ENCODE measurements at places on chromosomes 5 and 9. TPM values are rescaled to one million over a fixed set of nuclear protein-coding genes. Genes with fewer than 3 reads are reported as not detected.

DNA sequence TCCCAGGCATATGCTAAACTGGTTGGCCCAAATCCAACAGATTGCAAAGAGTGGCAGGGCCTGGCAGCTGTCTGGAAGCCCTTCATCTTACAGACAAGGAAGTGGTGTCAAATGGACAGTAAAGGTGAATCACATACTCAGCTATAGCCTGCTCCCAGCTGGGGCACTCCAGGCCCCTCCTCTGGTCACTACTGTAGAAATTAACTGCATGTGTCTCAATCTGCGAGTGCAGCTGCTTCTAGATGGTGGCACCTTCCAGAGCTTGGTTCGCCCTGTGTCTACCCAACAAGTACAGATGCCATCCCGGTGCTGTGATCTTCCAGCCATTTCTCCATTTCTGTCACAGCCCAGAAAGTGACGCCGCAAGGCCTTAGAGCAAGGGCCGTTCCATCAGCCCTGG lies 50.2 kb downstream of the OTULIN start:
- no peak for DNase-seq

The ARID3C gene
- not detected for polyA plus RNA-seq

DNA sequence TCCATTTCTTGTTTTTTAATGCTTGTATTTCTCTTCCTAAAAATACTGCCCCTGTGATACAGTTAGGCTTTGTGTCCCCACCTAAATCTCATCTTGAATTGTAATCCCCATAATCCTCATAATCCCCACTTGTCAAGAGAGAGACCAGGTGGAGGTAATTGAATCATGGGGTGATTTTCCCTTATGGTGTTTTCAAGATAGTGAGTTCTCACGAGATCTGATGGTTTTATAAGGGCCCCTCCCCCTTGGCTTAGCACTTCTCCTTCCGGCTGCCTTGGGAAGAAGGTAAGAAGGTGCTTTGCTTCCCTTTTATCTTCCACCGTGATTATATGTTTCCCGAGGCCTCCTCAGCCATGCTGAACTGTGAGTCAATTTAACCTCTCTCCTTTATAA lies 227.4 kb downstream of the MAN2A1 start:
- DNase-seq: no peak

DNA sequence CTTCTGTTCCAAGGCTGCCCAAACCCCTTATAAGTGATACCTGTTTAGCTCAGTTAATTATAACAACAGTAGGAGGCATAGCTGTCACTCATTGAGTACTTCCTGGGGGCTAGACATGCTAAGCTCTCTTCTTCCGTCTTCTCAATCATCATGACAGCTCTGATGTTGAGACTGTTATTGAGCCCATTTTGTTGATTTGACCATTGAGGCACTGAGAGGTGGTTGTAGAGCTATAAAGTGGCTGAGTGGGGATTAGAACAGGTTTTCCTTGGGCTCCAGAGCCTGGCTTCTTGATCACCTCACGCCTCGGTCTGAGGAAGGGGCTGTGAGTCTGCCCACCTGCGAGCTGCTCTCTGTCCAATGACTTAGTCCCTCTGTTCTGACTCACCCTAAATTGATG lies 26.0 kb upstream of the RPL26L1 start:
- DNase-seq: no peak

DNA sequence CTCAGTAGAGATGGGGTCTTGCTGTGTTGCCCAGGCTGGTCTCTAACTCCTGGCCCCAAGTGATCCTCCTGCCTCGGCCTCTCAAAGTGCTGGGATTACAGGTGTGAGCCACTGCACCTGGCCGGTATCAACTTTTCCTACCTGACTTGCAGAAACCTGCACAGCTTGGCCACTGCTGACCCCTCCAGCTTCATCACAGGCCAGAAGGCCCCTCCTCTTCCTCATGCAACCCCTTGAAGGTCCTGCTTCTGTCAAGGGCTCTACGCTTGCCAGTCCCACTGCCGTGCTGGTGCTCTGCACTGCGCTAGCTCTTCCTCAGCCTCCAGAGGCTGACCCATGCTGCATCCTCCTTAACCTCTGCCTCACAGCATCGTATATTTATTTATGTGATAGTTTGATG lies 32.5 kb upstream of the RNU6ATAC start:
- DNase-seq: no peak

DNA sequence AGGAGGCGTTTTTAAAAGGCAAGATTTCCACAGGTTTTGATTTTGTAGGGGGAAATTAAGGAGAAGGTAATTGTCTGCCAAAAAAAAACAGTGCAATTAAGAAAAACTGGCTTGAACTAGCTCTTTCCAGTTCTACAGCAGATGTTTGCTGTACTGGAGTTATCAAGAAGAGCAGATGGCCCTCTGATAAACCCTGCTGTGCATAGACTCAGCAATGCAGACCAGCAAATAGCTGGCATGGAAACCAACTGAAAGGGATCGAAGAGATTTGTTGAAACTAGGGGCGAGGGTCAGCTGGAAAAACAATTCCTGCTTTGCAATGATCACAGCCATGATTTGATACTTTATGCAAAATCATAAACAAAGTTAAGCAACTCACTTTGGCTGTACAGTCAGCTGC lies 17.8 kb upstream of the BHMT start:
- no peak for DNase-seq

DNA sequence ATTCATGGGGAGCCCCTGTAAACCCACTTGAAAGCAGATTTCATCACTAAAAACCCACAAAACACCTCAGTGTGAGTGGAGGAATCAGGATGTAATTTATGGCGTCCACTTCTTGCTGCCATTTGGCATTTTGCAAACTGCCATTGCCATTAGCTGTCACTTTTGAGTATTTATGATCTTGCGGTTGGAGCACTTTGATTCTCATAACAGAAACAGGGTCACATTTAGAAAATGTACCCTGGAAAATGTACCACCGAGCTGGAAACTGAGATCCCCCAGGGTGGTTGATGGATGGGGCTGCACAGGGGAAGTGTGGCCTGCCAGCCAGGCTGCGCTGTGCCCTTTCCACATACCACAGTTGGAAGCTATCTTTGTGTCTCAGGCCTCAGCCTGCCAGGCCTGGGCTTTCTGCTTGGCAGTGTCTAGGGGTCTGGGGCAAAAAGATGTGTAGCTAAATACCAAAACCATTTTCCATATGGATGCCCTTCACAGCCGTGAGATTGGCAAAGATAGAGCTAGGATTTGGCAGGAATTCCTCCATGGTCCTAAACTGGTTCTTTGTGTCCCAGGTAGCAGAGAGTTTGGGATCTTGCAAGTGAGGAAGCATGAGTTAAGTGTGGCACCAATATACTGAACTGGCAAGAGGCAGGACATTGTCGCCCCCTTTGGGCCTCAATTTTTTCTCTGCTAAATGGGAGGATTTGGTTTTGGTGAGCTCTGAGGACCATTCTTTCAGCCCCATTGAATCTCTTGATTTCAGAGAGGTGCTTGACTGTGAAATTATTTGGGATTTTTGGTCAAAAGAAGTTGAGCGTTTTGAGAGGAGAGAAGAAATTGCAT lies 46.2 kb downstream of the GALNT10 start:
- no peak for DNase-seq

The TXNDC15 gene
- polyA plus RNA-seq: 68.1 TPM

The SOX30 gene
- polyA plus RNA-seq: 0.42 TPM

The TBC1D13 gene
- polyA plus RNA-seq: 37.4 TPM

- DNase-seq: no peak
These were observed 95.1 kb upstream of the CCNG1 start for GRCh38 chr5:163342306-163342705.

GRCh38 chr9:38061326-38061977 lies 7.6 kb downstream of the SHB start:
- no peak for DNase-seq

The SOWAHA gene
- polyA plus RNA-seq: 0.11 TPM

DNA sequence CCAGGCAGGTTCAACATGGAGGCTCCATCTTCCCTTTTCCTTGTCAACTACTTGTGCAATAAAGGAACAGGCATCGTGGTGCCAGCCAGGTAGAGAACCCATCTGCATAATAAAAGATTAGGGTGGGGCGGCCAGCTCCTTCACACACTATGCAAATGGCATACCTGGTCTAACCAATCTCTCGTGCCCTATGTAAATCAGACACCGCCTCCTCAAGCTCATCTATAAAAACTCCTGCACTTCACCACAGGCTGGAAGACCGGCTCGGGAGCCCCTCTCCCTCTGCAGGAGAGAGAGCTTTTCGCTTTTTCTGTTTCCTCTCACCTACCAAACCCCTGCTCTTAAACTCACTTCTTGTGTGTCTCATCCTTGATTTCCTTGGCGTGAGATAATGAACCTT lies 244.3 kb upstream of the PUM3 start:
- DNase-seq: no peak

- DNase-seq: no peak
These were observed 79.7 kb downstream of the SLF1 start for GRCh38 chr5:94698197-94698596.

GRCh38 chr9:126157826-126158587 lies 168.6 kb upstream of the MVB12B start:
- no peak for DNase-seq

DNA sequence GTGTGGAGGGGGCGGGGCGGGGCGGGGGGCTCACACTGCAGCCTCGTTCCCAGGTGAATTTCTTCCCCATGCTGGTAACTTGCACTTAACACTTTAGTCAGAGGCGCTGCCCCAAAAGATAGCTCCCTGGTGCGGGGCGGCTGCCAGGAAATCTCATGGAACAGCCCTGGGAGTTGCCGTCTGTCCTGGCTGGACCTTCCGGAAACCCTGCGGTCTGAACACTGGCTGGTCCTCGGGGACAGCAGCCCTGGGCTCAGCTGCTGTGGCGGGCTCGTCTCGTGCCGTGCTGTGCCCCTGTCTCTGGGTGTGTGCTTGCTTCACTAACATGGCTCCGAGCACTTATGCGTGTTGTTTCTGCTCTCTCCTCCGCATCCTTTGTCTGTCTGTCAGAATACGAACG lies 25.8 kb downstream of the PTGES2 start:
- DNase-seq: no peak

GRCh38 chr5:172617817-172618216 lies 23.2 kb upstream of the NEURL1B start:
- no peak for DNase-seq

- no peak for DNase-seq
These were observed 44.2 kb upstream of the ITGA1 start for GRCh38 chr5:52743529-52743928.

DNA sequence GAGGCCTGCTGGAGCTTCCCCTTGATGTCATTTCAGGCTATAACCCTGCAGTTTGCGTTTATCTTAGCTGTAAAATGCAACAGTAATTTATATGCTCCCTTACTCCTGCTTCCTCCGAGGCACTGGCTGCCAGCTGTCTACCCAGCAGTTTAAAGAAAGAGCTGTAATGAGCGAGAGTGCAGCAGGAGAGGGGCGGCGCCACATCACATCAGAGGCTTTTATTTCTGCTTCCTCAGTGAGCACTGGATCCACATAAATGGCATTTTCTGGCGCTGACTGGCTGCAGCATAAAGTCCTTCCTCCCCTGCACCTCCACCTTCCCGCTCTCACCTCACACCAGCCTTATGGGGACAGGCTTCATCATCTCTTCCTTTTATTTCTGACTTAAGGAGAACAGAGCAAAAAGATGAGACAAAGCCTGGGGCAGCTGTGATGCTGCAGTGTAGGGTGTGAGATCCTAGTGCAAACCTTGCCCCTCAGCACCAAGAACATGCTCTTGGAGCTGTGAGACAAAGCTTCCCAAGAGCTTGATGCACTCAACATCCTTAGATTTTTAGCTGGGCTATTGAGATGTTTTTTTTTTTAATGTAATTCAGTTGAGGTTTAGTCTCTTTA lies 829.6 kb upstream of the ZNF608 start:
- DNase-seq: no peak

DNA sequence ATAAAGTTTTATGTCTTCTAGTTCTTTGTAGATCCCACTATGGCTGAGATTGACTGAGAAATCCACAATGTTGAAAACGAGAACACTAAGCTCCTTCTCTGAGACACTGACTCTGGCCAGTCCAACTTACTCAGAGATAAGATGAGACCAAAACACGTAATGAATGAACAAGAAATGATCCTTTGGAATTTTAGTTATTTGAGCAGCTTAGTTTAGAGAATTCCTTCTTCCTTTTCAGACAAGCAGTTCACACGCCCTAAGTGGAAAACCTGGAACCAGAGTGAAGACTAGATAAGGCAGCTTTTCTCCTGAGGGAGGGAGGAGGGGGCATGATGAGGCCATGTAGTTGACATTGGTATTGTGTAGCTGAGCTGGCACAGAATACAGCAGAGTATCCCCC lies 139.6 kb downstream of the GABRB2 start:
- DNase-seq: no peak

DNA sequence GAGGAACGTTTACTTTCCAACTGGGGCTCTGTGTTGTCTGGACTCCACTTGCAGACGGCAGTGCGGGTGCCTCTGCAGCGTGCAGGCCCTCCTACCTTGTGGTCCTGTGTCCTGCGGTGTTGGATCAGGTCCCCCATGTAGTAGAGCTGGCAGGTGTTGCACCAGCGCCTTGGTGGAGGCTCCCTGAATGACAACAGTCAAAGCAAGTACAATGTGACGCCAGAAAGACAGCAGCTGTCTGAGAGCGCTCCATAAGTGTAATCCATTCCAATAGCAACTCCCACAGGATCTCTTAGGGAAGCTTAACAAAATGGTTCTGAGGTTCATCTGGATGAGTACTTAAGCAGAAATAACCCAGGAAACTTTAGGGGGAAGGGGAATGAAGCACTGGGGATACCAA lies 9.9 kb downstream of the BBLN start:
- DNase-seq: no peak

The TYRP1 gene
- polyA plus RNA-seq: 0.34 TPM

- DNase-seq: no peak
These were observed 285.6 kb downstream of the BRINP1 start for GRCh38 chr9:119083673-119084072.

The IGFBPL1 gene
- 0.67 TPM for polyA plus RNA-seq

DNA sequence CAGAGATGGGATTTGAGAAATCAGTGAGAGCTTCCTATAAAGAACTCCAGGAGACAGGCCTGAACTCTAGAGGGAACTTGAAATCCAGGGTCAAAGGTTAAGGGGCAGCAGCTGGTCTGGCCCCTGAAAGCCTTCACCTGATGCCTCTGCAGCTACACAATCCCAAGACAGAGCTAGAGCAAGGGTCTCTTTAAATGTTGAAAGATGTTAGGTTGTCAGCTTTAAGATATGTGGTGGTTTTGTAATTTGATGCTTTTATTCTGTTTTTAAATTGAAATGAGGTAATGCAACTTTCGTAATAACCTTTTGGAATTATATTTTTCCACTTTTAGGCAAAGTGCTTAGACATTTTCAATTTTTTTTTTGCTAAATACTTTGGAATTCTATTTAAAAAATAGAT lies 2.4 kb downstream of the SOWAHA start:
- DNase-seq: no peak

GRCh38 chr9:135222881-135223760 lies 135.7 kb downstream of the OLFM1 start:
- no peak for DNase-seq

DNA sequence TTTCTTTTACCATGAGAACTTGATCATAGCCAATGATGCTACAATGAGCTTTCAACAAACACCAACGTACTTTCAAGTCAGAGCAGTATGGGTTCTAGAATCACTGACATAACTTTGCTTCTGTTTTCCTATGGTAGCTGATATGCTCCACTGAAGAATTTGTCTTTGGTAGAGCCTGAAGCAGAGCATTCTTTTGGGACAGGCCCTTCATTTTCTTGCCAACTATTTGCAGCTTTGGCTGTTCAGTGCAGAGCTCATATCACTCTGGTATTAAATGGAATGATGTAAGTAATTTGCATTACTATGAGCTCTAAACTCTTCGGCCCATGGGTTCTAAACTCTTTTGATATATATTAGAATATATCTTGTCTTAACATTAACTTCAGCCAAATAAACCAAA lies 51.8 kb upstream of the APC start:
- no peak for DNase-seq
